ENCODE measurements at places on chromosomes 12 and 14.

GRCh38 chr14:23130871-23131270, 11.8 kb upstream of the CEBPE start:
- DNase-seq, result no peak

- no peak for DNase-seq
These were observed 6.6 kb downstream of the ITPR2 start for GRCh38 chr12:26826437-26826836.

GRCh38 chr12:113798552-113798951, 167.6 kb downstream of the RBM19 start:
- DNase-seq, result no peak

- no peak for DNase-seq
These were observed 618 bp upstream of the ANKRD52 start for GRCh38 chr12:56258820-56259183.

- no peak for DNase-seq
These were observed 14.4 kb upstream of the NTF3 start for GRCh38 chr12:5417500-5417899.

GRCh38 chr12:94849411-94849976, 154.0 kb downstream of the NDUFA12 start:
- DNase-seq, result no peak

DNA sequence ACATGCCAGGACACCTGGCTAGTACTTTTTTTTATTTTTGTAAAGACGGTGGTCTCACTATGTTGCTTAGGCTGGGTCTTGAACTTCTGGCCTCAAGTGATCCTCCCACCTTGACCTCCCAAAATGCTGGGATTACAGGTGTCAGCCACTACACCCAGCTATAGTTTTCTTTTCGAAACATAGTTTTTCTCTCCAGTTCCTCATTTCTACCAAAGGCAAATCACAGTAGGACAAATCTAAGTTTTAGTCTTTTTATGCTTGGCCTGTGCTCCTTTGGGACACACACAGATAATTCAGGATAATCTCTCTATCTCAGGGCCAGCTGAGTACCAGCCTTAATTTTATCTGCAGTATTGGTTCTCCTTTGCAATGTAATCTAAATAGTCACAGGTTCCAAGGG, 100.7 kb downstream of the KCNMB4 start:
- DNase-seq, result no peak

DNA sequence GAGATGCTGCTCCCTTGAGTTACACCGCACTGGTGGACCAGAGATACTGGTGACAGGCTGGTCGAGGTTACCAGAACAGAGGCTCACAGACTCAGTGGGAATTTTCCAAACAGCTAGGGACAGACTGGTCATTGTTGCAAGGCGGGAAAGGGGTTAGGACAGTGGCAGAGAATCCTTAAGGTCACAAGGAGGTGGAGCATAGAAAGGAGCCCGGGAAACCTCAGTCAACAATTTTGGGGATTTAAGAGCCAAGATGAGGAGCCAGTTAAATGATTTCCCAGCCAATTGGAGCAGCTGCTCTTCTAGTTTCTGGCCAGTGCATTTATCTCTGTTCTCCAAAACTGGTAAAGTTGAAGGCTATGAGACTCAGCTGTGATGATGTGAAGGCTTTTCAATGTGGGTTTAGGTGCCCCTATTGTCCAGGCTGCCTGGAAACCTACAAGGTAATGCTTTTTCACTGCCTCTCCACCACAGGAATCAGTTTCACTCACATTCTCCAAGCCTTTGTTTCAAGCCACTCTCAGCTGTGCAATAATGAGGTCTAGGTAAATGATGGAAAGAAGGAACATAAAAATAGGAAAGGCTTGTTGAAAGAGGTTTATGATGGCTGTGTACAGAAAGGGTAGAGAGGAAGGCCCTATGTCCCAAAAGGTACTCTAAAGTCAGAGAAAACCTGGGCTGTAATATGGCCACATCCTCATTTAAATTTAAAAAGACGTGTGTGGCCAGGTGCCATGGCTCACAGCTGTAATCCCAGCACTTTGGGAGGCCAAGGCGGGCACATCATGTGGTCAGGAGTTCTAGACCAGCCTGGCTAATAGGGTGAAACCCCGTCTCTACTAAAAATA, 7.0 kb upstream of the TNS2 start:
- peak; percentile 28 for DNase-seq
